ENCODE measurements at places on chromosomes 16 and 17. TPM values are rescaled to one million over a fixed set of nuclear protein-coding genes. Genes with fewer than 3 reads are reported as not detected.

HOXB8 gene
- not detected for total RNA-seq

NOD2 gene
- total RNA-seq, result 2.9 TPM

EFCAB5 gene
- total RNA-seq, result 0.56 TPM

WNT9B gene
- total RNA-seq, result not detected

KRTAP9-8 gene
- total RNA-seq, result not detected

PRSS21 gene
- total RNA-seq, result not detected

STH gene
- total RNA-seq, result not detected

OR1D5 gene
- not detected for total RNA-seq
